ENCODE measurements at places on chromosomes 6 and 20.

DNA sequence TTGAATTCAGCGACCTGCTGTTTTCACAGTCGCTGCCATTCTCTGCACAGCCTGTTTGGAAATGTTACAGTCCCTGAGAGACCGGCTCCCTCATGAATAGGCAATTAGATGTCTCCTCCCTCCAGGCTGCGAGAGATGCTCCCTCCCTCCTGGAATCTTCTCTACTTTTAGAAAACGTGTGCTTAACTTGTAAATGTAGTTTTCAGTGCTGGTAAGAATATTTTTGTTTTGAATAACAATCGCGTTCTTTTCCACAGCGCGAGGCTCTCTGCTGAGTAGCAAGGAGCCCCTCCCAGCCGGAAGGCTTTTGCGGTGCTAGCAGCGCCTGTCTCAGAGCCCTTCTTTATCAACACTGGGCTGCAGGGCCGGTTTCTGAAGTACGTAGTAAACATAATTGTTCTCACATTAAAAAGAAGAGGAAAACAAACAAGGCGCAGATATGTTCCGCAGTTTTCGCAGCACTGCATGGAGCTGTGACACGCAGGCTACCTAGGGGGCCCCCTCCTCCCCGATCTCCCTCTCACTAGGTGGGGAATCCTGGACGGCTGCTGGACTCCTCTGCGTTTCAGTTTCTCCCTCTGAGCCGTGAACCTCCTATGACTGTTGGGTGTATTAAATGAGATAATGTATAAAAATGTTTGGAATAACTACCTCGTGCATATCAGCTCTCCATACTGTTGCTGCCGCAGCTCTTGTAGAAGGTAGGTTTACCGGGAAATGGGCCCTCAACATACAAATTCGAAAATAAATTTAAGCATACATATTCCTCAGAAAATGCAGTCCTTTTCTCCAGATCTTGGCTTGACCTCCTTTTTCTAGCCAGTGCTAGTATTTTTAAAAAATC is 79.0 kb upstream of the SPACA1 start:
- peak; percentile 35 for DNase-seq

- no peak for DNase-seq
Observed at GRCh38 chr6:163825033-163825432, 410.5 kb downstream of the QKI start.

DNA sequence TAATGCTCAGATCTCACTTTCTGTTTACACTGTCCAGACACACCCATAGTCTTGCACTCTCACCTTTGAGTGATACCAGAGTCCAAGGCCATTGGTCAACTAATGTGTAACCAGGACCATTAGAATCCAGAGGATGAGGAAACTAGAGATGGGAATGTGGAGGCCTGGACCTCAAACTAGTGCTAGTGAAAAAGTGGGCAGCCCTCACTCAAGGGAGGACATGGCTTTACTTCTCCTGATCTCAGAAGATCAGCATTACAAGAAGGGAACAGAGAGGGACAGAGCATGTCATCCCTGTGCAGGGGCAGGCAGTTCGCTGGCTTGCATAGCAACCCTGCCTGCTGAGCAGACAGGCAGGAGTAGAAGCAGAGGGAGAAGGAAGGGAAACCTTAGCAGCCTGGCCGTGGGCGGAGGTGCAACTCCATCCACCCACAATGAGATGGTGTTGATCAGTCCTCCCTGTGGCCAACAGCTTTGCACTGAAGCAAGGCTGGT is 22.6 kb upstream of the XRN2 start:
- DNase-seq = no peak

DNA sequence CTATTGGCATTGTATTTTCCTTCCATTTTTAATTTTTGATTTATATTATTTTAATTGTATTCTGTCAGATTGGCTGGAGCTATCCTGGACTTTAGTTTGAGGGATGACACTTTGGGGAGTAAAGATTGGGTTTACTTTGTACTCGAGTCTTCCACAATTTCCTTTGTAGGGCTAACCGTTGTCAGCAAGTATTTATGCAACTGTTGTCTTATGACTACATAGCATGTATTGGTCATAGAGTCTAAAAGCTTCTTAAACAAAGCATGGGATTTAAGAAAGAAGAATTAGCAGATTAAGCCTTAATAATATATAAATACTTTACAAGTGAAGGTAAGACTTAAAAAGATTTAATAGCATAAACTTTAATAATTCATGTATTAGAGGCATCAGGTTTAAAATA is 19.6 kb downstream of the FARS2 start:
- DNase-seq = no peak

DNA sequence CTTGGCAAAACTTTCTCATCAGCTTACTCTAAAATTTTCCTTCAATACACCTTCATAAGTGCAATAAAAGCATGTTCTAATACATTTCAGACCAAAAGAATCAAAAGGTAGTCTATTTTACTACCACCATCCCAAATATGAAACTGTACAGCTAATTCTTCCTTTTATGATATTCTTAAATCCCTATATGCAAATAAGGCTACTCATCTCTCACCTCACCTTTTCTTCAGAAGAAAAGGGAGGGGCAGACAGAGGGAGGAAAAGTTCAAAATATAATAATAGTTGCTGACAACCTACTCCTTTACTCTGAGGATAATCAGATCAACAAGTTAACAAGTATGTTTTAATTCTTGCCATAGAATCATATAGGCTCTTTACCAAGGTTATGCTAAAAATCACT is 7.4 kb downstream of the C6orf120 start:
- no peak for DNase-seq

GRCh38 chr6:135390458-135390857 is 107.1 kb downstream of the AHI1 start:
- DNase-seq = no peak

- peak; percentile 78 for DNase-seq
Observed at GRCh38 chr6:160069050-160069454, 52.6 kb upstream of the SLC22A1 start.
